ENCODE measurements at places on chromosomes 5 and 9.

DNA sequence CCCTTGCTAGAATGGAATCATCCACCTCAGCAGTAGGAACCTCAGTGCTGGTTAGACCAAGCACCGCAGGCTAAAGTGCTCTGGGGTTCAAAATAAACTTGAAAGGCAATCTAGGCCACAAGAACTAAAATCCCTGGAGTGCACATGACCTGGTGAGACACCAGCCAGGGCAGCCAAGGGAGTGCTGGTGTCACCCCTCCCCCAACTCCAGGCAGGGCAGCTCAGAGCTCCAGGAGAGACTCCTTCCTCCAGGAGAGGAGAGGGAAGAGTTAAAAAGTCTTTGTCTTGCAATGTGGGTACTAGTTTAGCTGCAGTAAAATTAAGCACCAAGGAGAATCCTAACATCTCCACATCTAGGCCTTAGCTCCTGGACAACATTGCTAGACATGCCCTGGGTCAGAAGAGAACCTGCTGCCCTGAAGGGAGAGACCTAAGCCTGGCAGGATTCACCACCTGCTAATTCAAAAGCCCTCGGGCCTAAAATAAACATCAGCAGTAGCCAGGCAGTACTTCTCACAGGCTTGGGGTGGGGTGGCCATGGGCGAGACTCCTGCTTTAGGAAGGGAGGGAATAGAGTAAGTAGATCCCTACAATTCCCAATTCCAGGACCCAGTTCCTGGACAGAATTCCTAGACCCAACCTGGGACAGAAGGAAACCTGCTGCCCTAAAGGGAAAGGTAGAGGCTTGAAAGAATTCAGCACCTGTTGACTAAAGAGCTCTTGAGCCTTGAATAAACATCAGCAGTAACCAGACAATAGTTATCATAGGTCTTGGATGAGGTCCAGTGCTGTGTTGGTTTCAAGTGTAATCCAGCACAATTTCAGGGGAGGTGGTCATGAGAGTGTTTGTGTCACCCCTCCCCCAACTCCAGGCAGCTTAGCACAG is 25.8 kb downstream of the UGT3A2 start:
- no peak for DNase-seq

DNA sequence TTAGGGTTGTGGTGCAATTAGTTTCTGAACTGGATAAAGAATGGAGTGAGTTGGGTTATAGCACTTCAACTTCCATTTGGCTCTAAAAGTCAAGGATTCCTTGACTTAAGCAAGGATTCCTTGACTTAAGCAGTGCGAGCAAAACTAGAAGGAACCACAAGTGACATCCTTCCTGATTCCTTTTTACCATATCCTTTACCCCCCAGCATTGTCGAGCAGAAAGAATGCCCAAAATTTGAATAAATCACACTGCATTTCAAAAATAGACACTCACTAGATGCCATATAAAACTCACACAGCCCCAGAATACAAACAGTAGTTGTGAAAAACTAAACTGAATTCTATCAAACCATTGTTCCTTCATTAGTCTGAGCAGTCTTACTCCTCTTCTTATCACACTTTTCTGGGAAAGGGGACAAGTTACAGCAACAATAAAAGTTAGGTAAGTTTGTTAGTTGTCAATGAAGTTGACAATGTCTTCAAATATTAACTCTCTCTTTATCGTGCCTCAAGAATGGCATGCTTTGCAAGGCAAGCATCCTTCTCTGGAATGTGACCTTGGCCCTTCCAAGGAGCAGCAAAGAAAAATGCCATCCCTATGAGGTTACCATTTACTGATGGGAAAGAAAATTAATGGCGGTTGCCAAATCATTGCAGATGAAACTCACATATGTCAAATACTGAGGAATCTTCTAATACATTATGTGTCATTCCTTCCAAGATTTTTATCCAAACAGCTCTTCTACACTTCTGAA is 273.3 kb upstream of the ANKRD55 start:
- DNase-seq = no peak

- no peak for DNase-seq
Measured at GRCh38 chr5:108111736-108112135, 270.2 kb downstream of the FBXL17 start.

DNA sequence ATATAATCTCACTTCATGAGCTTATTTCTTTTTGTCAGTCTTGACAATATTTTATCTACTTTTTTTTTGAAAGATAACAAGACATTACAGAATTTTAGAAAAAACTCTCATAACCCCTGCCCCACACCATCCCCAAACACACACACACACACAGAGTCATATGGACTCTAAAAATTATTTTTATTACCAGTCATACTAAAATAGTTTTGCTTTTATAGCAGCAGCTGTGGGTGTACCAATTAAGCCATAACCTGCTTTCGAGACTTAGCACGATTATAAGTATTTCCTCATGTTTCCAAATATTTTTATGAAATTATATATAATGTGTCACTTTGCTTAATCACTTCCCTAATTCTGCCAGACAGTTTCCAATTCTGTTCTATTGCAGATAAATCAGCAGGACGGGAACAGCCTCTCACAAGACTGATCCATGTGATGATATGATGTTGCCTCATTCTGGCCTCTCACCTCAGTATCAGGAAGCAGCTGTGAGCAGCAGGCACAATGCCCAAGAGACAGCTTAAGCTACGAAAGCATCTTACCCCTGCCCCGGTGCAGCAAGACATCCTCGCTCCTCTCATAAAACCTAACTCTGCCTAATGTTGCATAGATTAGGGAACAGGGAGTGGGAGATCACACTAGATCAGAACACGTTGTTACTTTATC is 7.0 kb downstream of the PDCL start:
- DNase-seq = no peak

DNA sequence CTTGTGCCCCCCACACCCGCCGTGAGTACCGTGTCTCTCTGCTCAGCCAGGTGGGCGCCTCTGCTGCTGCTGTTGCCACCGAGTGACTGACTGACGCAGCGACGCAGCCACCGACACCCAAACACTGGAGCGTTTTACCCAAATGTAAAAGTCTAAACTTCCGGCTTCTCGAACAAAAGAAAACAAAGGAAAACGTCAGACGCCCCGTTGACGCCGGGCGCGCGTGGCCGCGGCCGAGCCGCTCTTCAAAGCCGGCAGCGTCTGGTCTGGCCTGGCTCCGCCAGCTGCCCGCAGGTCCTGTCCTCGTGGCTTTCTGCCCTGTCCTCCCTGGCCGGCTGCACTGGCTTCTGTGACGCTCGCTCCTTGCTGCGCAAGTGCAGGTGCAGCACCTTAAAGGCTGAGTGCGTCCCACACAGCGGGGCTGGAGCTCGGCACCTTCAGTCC is 41.4 kb upstream of the CLPTM1L start:
- no peak for DNase-seq

- DNase-seq = no peak
Measured at GRCh38 chr9:109769250-109769649, 10.7 kb upstream of the PALM2AKAP2 start.

- no peak for DNase-seq
Measured at GRCh38 chr5:60943624-60944023, 1.2 kb downstream of the ERCC8 start.

DNA sequence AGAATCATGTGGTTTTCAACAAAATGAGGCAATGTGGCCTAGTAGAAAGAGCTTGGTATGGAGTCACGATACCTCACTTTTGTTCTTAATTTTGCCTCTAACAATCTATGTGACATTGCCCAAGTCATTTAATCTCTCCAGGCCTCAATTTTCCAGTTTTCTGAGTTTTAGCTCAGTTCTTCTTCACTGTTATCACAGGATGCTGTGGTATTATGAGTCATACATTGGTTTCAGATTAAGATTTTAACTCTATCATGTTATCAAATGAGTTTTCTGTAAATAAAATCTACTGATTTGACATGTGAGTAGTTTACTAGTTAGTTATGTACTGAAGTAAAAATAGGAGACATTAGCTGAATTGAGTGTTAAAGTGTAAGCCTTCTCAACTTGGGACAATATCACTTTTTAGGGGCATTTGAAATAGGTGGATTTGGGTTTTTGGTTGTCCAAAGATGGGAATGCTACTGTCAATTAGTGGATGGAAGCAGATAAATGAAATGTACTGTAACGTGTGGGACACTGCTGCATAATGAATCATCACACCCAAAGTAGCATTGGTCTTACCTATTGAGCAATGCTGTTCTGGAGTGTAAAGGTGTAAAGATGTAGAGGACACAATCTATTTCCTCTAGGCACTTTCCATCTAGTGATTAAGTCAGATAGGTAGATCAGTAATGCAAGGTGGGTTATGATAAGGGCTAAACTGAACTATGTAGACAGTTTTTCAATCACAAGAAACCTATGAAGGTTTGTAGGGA is 73.3 kb downstream of the NNT start:
- no peak for DNase-seq

Measured in astrocyte of the cerebellum (primary cell).